ENCODE measurements at places on chromosomes 3 and 15.
A peak's percentile ranks its signal among the peaks of the same experiment; 100 is the strongest.

DNA sequence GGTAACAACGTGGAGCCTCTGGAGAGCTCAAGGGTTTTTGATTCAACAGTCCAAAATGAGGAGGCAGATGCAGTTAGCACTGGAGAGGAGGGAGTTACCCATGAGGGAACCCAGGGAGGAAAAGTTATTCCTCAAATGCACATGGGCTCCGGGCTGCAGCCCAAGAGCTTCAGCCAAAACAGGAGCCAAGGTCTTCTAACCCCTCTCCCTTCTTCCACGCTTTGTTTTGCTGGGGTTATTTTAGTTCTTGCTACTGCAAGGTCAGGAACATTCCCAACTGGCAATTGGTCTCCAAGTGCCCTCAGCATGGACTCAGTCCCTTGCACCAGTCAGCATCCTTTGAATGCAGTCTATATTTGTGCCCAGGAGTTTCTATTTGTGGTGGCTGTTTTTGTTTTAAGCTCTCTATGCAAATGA lies 90.0 kb downstream of the TGFBR2 start:
- no peak for DNase-seq

DNA sequence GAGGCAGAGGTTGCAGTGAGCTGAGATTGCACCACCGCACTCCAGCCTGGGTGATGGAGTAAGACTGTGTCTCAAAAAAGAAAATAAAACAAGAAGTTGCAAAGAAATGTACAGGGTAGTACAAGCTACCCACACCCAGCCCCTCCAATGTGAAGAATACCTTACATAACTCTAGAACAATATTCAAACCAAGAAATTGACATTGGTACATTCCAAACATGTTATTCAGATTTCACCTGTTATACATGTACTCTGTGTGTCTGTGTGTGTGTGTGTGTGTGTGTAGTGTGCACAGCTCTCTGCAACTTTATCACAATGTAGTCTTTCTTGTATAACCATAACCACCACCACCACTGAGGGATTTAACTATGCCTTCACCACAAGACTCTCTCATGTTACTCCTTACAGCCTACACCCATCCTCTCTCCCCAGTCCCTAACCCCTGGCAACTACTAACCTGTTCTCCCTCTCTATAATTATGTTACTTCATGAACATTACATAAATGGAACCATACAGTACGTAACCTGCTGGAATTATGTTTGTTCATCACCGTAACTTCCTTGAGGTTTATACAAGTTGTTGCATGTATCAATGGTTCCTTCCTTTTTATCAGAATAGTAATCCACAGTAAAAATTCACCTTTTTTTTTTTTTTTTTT lies 16.2 kb upstream of the TJP1 start:
- no peak for DNase-seq

DNA sequence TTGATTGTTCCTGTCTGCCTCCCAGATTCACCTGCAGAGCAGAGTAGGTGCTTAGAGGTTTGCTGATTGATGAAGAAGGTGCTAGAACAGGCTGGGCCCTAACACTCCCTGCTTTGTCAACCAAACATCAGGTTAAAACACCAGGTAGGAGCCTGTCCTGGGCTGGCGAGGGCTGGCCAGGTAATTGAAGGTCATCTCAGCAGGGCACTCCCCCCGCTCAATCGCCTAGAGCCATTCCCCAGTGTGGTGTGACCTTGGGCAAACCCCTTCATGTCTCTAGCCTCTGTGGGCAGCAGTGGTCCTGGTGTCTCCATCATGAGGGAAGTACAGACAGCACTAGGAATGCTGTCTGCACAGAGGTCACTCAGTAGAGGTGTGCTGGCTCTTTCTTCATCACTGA lies 88.3 kb downstream of the KLF15 start:
- DNase-seq, result no peak

DNA sequence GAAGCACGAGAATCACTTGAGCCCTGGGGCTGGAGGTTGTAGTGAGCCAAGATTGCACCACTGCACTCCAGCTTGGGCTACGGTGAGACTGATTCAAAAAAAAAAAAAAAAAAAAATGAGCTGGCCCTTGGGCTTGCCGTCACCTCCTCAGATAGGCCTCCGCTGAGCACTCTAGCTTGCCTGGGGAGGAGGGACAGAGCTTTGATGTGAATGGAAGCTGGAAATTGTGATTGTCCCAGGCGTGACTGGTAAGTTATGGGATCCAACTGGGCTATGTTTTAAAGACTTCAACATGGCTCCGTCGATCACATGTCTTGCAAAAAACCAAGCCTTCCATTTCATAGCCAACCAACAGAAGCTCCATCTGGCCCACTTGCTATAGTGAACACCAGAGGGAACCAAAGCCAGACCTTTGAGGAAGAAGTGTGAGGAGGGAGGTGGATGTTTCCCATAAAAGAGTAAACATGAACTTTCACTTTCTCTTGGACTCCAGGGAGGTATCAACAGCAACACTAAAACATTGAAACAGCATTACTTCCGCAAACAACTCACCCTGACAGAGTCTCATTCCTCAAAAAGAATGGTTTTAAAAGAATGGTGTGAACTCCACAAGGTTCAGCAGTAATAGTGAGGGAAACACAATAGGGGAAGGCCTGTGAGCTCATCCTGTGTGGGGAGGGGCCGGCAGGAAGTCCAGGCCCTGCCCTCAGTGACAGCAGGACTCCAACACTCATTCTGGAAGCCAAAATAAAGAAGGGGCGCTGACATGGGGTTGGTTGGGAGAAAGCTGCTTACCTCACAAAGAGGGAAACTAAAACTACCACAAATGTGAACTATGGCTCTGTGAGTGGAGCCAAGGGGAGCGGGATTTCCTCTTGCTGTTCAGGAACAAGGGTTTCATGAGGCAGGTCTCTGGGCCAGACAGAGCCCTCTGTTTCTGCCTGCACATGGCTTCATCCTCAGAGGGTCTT lies 59.2 kb upstream of the IL12A start:
- peak; percentile 90 for DNase-seq

GRCh38 chr3:43994657-43995546 lies 246.8 kb upstream of the TOPAZ1 start:
- DNase-seq, result no peak

DNA sequence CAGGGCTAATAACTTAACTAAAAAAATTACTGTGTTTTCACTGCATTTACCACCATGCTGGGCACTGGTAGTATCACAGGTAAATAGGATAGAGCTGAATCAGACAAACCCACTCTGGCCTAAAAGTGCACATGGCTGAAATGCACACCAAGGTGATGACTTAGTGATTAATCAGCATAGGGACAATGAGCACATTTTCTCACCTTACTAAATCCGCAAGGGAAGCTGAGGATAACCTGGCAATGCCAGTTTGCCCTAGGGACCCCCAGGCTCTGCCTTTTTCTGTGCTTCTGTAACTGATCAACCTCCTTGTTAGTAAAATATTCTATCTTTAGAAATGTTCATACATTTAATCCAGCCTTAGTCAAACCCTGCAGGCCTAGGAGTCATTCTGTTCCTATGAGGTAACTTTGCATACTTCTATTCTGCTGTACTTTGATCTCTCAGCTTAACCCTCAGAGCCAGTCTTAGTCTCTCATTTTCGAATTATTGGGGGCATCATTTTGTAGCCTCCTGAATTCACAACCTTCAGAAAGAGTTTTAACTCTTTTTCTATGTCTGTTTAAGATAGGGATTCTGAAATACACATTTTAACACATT lies 562.9 kb upstream of the KCNMB2 start:
- peak; percentile 52 for DNase-seq

GRCh38 chr3:14431917-14432834 lies 29.8 kb downstream of the SLC6A6 start:
- DNase-seq, result peak; percentile 91

DNA sequence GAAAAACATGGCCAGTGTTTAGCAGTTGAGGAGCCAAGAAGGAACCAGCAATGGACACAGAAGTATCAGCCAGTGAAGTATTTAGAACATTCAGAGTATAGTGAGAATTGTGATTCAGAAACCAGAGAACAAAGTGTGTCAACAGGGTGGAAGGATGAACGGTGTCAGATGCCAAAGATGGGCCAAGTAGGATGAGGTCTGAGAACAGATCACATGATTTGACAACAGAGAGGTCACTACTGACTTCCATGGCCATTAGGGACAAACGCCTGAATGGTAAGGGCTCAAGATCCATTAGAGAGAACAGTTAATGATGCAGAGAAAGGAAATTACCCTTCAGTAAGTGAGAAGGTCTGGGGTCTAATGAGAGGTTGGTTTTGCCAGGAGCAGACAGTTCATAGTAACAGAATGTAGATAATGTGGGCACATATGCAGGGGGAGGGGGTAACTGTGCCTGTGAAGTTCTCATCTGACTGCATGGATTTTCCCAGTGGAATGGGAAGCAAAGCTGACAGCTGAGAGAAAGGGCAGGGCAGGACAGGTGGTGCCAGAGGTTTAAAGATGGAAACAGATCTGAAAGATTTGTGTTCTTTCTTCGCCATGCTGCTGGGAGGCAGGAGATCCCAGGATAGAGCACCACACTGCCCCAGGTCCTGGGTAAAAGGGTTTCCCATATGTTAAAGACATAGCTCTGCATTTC lies 4.8 kb upstream of the ACAD9 start:
- DNase-seq, result no peak

DNA sequence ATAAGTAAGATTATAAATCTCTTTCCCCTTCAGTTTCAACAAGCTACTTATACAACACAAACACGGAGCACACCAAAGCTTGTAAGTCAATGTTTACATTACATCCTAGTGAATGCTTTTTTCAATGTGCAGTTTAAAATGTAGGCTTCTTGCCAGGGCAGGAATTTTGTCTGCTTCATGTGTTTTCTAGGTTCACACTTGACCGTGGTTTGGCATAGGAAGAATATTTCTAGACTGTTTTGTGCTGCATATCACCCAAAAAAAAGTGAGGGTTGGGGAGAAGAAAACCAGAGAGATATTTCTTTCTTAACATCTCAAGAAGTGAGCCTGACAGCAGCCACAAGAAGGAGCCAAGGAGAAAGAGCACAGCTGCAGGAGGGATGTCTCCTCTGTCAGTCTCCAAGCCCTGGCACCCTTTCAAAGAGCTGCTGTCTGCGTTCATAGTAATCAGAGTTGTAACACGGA lies 255.8 kb downstream of the MEIS2 start:
- peak; percentile 62 for DNase-seq
